ENCODE measurements at places on chromosomes 16 and 17.

GRCh38 chr16:74219706-74220105 is 76.9 kb upstream of the PSMD7 start:
- DNase-seq, result no peak

DNA sequence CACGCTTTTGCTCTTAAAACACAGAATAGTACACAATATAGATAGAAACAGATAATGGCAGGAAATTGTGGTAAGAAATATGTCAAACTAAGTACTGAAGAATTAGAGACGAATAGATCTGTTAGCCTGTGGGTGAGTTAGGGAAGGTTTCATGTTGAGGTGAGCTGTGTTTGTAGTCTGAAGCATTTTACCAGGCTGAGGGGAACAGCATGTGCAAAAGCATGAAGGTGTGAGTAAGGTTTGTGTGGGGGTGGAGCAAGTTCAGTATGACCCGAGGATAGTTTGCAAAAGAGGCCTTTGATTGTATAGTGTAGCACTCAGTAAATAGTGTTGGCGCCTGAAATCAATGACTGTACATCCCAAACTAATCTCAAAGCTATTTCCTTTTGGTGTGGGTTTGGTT is 13.8 kb downstream of the IGSF6 start:
- DNase-seq, result no peak

- DNase-seq, result no peak
Measured at GRCh38 chr17:66275651-66276050, 26.8 kb upstream of the PRKCA start.

- DNase-seq, result no peak
Measured at GRCh38 chr17:66915204-66915611, 49.3 kb upstream of the CACNG4 start.

DNA sequence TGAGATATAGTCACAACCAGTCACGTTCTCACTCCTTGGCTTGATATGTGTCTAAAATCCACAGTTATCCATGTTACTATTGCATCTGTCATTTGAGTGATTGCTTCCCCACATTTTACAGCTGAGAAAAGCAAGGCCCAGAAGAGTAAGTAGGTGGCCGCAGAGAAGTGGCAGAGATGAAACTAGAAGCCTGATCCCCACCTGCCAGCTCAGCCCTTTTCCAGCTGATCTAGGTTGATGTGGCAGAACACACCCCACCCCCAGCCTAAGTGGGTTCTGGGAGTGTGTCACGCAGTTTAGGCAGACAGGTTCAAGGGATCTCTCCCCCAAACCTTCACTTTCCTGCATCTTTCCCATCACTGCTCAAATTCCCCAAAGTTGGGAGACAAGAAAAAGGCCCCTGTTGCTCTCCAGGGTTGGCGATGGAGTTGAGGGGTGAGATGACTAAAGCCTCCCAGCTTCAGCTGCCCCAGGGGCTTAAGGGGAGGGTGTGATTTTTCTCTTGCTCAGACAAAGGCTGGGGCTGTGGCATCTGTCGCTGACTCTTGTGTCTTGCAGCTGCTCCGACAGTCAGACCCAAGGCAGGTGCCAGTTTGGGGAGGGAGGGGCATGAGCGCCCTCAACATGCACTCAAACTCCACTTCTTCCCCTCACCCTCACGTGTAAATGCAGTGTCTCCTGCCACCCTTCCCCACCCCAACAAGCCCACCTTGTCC is 48.9 kb upstream of the LHX1 start:
- DNase-seq, result no peak

DNA sequence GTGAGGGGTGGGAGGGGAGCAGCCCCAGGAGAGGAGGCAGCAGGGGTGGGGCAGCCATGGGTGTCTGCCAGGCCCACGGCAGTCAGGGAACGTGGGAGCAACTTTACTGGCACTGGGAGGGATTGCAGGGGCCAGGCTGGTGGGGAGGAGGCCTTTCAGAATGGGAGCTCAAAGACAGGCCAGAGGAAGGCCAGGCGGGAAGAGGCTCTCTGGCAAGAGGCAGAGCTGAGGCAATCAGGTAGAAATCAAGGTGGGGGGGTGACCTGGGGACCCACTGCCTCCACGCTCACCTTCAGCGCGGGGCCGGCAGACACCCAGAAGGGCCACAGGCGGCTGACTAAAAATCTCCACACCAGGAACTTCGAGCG is 11.9 kb upstream of the GSE1 start:
- no peak for DNase-seq

DNA sequence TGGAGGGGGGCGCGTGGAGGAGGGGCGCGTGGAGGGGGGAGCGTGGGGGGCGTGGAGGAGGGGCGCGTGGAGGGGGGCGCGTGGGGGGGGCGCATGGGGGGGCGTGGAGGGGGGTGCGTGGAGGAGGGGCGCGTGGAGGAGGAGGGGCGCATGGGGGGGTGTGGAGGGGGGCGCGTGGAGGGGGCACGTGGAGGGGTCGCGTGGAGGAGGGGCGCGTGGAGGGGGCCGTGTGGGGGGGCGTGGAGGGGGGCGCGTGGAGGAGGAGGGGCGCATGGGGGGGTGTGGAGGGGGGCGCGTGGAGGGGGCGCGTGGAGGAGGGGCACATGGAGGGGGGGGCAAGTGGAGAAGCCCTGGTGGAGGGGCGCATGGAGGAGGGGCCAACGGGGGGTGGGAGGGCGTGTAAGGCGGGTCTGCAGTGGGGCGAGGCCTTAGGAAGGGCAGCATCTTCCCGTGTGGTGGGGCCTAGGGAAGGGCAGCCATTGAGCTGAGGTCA is 7.3 kb downstream of the MSLN start:
- no peak for DNase-seq

DNA sequence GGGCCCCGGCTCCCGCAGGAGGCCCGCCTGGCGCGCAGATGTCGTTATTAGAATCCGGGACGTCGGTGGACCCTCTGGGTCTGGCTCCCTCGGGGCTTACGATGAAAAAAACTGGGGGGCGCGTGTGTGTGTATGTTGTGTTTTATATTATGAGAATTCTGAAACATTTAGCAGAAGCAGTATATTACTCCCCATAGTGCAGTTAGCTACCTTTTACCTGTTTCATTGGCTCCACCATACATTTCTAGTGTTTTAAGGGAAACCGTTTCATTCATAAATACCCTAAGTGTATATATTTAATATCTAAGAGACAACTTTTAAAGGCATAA is 486 bp upstream of the DNAJA2 start:
- DNase-seq, result no peak

DNA sequence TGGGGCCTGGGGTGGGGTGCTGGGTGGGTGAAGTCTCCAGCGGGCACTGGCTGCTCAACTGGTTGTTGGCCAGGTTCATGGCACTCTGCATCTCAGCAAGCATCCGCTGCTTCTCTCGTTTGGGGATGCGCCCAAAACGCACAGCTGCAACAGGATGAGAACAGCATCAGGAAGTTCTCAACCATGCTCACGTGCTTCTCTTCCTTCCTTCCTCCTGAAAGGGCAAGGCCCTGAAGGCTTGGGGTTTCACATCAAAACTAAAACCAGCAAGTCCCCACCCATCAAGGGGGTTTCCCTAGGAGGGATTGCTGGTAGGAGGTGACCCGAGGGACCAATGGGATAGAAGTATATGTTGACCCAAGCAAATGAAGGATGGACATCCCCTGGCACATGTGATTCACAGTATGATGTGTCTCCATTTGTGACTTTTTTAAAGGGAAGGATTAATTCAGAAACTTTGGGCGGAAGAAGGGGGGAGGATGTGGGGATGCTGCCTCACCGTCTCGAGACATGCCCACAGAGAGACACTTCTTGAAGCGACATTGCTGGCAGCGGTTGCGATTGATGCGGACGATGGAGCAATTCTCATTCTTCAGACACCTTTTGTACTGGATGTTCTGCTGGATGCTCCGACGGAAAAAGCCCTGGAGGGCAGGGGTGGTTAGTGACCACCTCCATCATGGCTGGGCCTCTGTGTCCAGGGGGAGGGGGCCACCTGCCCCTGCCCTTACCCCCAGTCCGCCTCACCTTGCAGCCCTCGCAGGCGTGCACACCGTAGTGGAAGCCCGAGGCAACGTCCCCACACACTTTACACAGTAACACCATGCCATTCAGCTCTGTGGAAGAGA is 4.2 kb downstream of the NR1D1 start:
- DNase-seq, result peak; percentile 76

DNA sequence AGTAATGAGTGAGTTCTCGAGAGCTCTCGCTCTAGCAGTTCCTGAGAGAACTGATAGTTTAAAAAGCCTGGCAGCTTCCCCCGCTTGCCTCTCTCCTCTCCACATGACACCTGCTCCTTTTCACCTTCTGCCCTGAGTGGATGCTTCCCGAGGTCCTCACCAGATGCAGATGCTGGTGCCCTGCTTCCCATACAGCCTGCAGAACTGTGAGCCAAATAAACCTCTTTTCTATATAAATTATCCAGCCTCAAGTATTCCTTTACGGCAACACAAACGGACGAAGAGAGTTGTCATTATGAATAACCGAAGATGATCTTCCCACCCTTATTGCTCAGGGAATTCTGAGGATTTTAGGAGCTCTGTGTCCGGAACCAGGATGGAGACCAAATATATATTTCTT is 41.9 kb upstream of the ZCCHC14 start:
- DNase-seq, result no peak

- DNase-seq, result no peak
Measured at GRCh38 chr17:56540836-56541235, 52.7 kb upstream of the NOG start.

GRCh38 chr17:39429600-39429999 is 21.5 kb downstream of the MED1 start:
- no peak for DNase-seq

GRCh38 chr17:49990331-49990730 is 4.7 kb downstream of the DLX3 start:
- no peak for DNase-seq

DNA sequence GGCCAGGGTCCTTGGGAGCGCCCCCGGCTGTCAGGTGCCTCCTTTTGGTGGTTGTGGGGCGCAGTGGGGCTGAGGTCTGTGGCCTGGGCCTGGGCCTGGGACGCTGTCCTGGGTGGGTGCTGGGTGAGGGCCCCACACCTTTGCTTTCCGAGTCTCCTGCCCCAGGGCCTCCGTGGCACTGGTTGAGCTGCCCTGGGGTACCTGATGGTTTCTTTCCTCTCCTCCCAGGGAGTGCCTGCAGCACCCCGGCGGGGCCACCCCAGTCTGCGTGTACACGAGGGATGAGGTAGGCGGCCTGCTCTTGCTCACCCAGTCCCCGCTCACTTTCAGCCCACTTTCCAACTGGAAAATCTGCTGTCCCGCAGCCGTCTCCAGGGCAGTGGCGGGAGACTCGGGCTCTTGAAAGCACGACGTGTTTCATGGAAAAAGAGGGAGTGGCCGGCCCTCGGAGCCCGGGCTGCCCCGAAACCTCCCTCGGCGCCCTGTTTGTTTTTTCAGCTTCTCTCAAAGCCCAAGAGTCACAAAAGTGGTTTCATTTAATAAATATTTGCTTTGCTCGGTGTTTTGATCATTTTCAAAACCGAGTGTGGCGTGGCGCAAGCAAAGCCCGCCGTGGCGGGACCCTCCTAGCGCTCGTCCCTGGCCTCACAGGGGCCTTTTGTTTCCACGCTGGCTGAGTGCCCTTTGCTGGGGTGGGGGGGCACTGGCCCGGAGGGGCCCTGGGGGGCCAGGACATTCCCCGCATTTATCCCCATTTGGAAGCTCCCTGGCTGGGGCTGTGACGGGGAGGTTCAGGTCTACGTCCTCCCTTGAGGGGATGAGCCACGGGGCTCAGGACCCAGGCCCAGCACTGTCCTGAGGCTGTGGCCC is 17.4 kb downstream of the ASPSCR1 start:
- DNase-seq, result no peak

DNA sequence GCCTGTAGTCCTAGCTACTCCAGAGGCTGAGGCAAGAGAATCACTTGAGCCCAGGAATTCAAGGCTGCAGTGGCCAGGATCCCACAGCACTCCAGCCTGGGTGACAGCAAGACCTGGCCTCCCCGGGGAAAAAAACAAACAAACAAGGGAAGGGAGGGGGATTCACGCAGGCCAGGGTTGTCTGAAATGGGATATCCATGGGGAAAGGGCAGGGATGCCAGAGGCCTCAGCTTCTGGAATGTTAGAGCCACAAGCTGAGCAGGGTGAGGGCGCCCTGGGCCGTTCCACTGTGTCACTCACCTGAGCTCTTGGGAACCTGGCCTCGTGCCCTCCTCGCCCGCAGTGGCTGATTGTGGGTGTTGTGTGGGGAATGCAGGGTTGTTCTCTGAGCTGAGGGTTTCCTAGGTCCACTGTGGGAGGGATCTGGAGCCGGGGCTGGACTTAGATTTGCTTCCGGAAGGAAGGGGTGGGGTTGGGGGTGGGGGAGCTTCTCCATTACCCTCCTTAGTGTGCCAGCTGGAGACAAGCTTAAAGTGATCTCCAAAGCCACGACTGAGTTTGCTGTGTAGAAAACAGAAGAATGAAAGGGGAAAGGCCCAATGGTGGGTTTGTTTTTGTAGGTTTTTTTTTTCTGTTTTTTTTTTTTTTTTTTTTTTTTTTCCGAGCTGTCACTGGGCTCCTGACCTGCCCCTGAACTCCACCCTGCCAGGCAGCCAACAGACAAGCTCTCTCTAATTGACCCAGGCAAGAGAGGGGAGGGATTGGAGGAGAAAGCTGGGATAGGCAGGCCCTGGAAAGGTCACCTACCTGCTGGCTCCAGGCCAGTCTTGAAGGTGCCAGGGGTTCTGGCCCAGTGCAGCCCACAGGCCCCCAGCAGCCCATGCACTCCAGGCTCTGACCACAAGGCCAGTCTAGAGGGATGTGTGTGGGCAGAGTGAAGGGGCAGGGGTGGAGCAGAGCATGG is at the start of gene SULT1A1:
SULT1A1 (minus strand) TSS at position 414 of the 964 bp plus-strand sequence. CDS start 1,189 bp downstream, outside the sequence.
- DNase-seq, result no peak

GRCh38 chr16:72989579-72990551 is 58.1 kb downstream of the ZFHX3 start:
- no peak for DNase-seq

DNA sequence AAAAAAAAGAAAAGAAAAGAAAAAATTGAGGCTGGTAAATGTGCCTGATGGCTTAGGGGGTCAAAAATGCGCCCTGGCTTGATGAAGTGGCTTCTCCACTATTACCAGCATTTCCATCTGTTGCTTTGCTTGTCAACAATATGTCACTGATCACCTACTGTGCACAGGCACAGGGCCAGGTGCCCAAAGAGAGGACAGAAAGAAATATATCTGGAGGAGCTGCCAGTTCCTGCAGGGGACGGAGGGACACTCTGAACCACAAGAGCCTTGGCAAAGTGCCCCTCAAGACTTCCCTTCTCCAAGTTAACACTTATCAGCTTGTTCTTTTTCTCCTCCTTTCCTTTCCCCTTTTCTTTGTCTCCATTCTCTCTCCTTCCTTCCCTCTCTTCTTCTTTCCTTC is 34.7 kb downstream of the GINS3 start:
- no peak for DNase-seq

- no peak for DNase-seq
Measured at GRCh38 chr16:67163164-67163998, 1.2 kb upstream of the HSF4 start.

DNA sequence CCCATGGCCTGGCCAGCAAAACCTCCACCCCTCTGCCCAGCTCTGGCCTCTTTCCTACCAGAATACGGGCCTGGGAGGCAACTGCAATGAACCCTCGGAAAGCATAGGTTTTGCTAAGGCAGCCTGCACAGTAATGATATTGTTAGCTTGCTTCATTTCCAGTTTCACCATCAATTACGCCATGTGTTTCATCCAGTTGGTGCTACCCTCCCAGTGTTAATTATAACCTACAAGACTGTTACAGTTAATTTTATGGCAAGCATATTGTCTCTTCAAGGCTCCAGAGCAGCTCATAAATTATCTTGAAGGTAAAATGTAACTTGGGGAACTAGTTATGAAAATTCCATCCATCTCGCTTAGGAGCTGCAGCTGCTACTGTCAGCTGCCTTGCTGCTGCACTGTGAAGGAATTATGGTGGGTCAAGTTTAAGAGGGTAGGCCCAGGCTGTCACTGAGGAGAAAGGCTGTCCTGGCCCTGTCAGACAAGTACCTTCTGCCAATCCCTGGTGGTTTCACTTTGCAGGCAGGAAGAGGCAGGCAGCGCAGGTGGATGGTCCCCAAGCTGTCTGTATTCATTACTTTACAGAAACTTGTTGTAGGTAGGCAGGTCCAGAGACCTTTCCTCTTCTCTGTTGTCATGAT is 242.9 kb downstream of the FTO start:
- DNase-seq, result no peak
